ENCODE measurements at places on chromosomes 1 and 21.

- no peak for DNase-seq
Measured at GRCh38 chr1:118692143-118692542, 296.0 kb downstream of the TBX15 start.

DNA sequence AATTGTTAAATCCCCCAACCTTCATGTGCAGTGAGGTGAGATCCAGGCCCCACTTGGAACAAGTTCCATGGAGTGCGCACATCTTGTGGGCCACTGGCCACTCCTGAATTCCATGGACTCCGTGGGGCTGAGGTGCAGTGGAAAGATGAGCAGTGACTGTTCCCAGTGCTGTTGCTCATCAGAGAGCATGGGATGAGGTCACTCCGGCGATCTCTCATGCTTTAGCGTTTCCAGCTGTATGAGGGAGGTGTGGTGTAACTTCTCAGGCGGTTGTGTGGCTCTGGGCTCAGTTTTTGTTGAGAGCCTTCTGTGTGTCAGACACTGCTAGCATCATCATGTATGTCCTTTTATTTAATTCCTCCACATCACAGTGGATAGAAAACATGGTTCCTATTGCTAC lies 96.2 kb downstream of the GALNT2 start:
- no peak for DNase-seq

- DNase-seq, result no peak
Measured at GRCh38 chr1:89635825-89636815, 3.2 kb downstream of the LRRC8C start.

- DNase-seq, result no peak
Measured at GRCh38 chr1:2446394-2446793, 29.7 kb upstream of the PLCH2 start.
